ENCODE measurements at places on chromosomes 6 and 20.

- no peak for DNase-seq
These were observed 41.0 kb upstream of the SIRPA start for GRCh38 chr20:1854246-1854645.

DNA sequence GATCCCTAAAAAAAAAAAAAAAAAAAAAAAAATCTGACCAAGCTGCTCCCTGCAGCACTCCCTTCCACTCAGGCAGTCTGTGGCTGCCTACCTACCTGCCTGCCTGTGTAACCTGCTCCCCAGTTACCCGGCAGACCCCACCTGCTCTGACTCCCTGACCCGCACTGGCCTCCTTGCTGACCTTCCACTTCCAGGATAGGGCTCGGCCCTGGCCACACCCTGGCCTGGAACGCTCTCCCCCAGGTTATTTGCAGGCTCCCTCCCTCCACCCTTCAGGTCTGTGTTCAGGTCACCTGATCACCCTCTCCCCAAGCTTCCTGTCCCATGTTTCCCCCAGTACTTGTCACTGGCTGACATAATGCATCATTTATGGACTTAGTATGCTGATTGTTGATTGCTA lies 134.3 kb downstream of the SLC23A2 start:
- DNase-seq, result no peak

- DNase-seq, result no peak
These were observed 840 bp downstream of the PPP1R3D start for GRCh38 chr20:59939052-59939878.

GRCh38 chr6:84728602-84729001 lies 35.8 kb downstream of the TBX18 start:
- no peak for DNase-seq

- no peak for DNase-seq
These were observed 40.2 kb upstream of the PHACTR3 start for GRCh38 chr20:59564171-59564570.

- DNase-seq, result no peak
These were observed 17.9 kb downstream of the PLCG1 start for GRCh38 chr20:41155261-41155660.

- no peak for DNase-seq
These were observed 14.6 kb upstream of the FRMD1 start for GRCh38 chr6:168093634-168094033.

- no peak for DNase-seq
These were observed 158.8 kb downstream of the DLL1 start for GRCh38 chr6:170132011-170132521.

- DNase-seq, result no peak
These were observed 158.9 kb upstream of the ZNF217 start for GRCh38 chr20:53752583-53752970.
